ENCODE measurements at places on chromosomes 3 and 15.

DNA sequence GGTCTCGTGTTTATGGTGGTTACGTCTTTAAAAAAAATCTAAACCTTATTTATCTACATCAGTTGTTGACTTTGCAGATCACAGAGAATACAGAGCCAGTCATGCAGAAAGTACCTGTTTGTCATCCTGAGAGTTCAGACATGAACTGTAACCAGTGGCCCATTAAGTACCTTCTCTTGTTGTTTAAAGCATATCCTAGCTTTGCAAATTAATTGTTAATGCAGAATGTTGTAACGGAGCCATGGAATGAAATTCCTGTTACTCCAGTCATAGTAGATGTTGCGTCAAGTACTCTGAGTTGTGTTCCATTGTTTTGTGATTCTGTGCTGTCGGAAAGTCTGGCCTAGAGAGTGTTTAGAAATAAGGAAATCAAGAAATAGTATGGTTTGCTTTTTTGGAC is 205.2 kb downstream of the RBMS3 start:
- no peak for DNase-seq

GRCh38 chr15:76346669-76347481 is 10.3 kb downstream of the ISL2 start:
- no peak for DNase-seq

- no peak for DNase-seq
These were observed 8.8 kb downstream of the C3orf22 start for GRCh38 chr3:126549861-126550487.

DNA sequence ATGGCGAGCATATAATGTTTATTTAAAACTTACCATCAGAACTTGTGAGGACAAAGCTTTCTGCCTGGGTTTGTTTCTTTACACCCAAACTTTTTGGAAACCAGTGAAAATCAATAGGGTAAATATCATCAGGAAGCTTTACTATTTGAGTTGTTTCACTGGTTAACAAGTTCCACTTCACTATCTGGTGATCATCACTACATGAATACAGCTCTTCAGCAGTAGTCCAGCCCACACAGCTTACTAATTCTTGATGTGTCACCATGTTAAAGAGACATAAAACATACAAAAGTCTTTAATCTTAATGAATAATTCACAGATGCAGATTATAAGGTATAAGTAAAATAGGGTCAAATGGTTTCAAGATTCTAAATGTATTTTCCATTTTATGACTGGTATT is 17.6 kb downstream of the IFT80 start:
- no peak for DNase-seq

Measured in head of caudate nucleus (tissue), 42 donors.